BJ (cell line): ENCODE measurements at places on chromosomes 13 and 19.
A peak's percentile ranks its signal among the peaks of the same experiment; 100 is the strongest.

DNA sequence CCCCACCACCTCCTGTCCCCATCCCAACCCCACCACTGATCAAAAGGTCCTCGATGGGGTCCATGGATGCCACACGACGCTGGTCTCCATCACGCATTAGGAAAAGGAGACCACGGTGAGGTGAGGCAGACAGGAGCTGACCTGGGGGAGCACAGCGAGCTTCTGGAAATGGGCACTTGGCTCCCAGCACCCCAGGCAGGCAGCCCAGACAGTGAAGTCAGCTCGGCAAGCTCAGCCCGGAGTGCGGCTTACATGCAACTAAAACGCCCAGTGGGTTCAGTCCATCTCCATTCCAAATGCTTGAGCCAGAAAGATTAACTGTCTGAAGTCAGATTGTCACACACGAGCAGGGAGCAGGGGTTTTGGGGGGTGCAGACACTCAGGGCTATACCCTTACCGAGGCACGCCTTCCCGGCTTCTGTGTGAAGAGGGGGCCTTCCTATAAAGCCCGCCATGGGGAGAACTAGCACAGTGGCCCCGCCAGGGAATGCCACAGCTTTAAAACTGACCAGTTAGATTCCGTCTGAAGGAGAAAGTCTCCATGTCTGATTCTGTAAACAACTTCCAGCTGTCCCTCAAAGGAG is 79.4 kb downstream of the SPACA7 start:
- no peak for DNase-seq

DNA sequence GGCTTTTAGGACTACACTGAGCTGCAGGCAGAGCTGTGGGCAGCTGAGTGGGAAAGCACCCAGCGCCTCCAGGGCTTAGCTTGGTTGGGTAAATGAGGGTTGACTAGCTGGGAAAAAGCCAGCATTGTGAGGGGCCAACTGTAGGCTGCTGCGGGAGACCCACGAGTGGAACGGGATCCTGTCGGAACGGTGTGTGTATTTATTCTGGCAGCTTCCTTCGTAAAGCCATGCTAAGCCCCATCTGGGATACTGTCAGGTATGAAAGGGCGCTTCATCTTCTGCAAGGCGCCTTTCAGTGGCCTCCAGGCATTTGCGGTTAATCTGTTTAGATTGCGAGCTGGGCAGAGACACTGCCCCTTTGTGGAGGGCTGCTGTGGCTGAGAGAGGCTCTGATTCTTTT is 39.5 kb upstream of the CNMD start:
- no peak for DNase-seq

DNA sequence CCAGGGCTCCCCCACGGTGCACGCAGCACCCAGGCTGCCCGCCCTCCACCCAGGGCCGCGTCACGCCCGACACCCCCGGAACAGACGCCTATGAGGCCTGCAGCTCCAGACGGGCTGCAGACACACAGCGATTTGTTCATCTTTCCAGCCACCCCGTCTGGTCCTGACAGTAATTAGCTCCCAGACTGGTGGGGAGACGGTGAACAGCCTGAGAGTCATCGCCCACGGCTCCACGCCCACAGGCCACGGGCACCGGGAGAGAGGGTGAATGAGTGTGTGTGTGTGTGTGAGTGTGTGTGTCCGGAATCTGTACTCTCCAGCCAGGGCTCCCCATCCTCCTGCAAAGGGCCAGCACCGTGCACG is 18.1 kb downstream of the GADD45B start:
- no peak for DNase-seq

DNA sequence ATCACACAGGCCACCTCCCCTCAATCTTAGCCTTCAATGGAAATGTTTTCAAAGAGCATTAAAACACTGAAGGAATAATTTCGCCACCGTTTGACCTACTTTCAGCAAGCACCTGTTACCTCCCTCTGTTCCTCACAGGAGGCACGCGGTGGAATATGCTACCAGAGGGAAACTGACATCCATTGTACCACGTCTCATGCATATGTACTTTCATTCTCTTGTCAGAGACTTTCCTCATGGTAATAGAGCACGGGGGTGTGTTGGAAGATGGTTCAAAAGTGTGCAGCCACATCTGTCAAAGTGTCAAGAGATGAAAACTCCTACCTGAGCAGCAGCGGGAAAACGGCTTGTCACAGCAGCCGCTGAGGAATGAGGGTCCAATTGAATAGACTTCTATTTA is 143.4 kb downstream of the NALCN start:
- no peak for DNase-seq

- no peak for DNase-seq
Measured at GRCh38 chr13:31538067-31539042, 201.0 kb upstream of the RXFP2 start.

- peak; percentile 2 for DNase-seq
Measured at GRCh38 chr19:40139533-40140287, 49.0 kb upstream of the ZNF780A start.

DNA sequence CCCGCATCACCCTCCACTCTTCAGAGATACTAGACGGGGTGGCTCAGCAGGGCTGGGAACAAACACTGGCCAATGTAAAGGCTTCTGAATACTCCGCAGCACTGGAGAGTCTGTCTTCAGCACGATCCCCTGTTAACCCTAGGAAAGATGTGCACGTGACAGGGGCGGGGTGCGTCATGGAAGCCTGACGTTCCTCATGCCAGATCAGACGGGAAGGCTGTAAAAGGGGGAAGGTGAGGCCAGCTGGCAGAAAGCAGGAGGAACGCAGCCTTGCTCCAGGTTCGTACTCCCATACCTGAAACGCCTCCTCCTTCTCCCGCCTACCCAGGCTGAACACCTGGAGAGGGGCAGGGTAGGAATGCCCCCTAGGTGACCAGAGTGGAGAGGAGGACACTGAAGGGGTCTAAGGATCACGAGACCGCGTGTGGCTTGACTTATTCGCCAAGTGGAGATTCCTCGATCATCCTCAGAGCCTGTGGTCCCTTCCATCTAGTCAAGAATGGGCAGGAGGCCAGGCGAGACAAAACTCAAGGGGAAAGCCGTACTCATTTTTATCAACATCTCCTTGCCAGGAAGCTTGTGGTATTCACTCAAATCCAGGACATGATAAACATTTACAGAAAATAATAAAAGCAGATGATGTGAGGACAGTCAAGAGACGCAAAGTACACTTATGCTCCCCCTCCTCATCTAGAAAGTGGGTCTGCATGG is 18.2 kb upstream of the FFAR2 start:
- DNase-seq = no peak

- DNase-seq = no peak
Measured at GRCh38 chr19:13160557-13160956, 10.3 kb downstream of the IER2 start.

GRCh38 chr13:24269821-24270220 is 39.6 kb upstream of the C1QTNF9 start:
- DNase-seq = no peak

GRCh38 chr19:5238700-5239099 is 101.9 kb downstream of the PTPRS start:
- DNase-seq = no peak

- DNase-seq = peak; percentile 67
Measured at GRCh38 chr19:13398780-13399726, 107.2 kb downstream of the CACNA1A start.

- DNase-seq = no peak
Measured at GRCh38 chr13:21917086-21918015, 246.5 kb downstream of the FGF9 start.

DNA sequence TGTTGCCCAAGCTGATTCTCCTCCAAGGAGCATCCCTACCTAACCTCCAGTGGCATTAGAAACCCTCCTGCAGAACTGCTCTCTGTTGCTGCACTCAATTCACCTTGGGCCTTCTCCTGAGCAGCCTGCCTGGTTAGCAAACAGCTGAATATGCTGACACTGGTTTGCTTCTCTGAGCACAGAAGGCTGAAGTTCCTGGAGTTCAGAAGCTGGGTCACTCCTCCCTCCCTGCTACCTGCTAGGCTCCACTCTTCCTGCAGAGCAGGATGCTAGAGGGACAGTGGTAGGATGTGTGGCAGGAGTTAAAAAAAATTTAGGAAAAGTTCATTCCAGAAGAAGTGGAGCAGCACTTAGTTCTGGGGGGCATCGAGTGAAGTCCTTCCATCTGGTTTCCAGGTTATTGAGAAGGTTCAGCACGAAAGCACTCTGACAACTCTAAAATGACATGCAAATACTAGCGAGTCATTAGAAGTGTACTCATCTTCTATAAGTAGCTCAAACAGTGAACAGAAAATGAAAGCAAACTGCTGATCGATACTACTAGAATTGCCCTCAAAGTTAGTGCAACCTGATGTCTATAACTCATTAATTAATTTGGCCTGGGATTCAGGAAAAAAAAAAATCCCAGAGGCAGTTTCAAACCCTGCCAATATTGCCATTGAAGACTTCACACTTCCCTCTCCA is 293.7 kb downstream of the POU4F1 start:
- DNase-seq = no peak

- DNase-seq = no peak
Measured at GRCh38 chr19:6794686-6795431, 22.4 kb downstream of the VAV1 start.

- DNase-seq = no peak
Measured at GRCh38 chr19:2059422-2060201, 8.6 kb upstream of the MKNK2 start.

DNA sequence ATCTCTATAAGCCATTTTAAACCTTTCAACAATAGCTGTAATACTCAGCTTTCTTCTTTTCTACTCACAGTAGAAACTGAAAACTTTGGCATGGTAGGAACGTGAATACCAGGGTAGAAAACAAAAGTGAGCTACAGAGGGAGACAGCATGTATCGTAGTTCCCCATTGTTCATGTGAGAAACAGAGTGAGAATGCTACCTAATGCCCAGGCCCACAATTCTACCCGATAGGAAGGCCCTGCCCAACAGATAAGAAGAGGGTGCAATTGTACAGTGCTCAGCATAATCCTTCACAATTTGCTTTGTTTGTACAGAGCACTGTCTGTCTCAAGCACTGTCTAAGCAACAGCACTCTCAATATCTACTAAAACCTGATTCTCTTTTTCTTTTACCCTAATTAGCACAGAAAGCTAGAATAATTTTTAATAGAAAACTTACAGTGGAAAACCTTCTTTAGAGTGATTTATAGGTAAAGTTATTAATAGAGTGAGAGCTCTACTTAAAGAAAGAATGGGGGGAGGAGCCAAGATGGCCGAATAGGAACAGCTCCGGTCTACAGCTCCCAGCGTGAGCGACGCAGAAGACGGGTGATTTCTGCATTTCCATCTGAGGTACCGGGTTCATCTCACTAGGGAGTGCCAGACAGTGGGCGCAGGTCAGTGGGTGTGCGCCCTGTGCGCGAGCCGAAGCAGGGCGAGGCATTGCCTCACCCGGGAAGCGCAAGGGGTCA is 322.3 kb downstream of the EFNB2 start:
- no peak for DNase-seq

GRCh38 chr19:6212403-6213265 is 67.1 kb downstream of the MLLT1 start:
- no peak for DNase-seq

GRCh38 chr19:6736169-6736916 is 1.0 kb downstream of the GPR108 start:
- peak; percentile 31 for DNase-seq

GRCh38 chr13:44934724-44935123 is 54.5 kb downstream of the NUFIP1 start:
- peak; percentile 31 for DNase-seq

DNA sequence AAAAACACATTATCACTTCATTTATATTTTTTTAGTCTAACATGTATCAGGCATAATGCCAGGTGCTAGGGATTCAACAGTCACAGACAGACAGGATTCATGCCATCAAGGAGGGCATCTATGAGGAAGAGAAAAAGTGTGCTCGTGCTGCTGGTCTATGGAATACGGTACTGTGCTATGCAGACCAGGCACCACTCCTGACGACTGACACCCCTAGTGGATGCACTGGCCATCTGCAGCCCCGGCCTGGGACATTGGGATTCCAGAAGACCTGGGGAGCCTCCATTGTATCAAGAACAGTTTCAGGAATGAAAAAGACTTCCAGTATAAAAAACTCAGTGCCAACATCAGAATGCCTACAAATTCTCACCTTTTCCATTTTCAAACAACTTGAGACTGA is 94.0 kb downstream of the KLF12 start:
- no peak for DNase-seq

DNA sequence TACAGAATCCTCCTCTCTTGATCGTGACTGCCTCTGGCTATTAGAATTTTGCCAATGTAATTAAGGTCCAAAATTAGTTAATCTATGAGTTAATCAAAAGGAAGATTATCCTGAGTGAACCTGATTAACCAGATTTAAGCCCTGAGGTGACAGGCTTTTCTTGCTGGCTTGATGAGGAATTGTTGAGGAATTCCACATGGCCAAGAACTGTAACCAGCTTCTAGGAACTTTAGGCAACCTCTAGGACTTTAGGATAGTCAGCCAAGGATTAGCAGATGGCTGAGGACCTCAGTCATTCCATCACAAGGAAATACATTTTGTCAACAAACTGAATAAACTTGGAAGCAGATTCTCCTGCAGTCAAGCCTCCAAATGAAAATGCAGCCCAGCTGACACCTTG is 84.8 kb downstream of the STOML3 start:
- DNase-seq = no peak

GRCh38 chr19:50896591-50897190 is 14.5 kb downstream of the KLK4 start:
- DNase-seq = no peak

GRCh38 chr13:91154558-91155353 is 192.7 kb upstream of the MIR17HG start:
- DNase-seq = peak; percentile 19

DNA sequence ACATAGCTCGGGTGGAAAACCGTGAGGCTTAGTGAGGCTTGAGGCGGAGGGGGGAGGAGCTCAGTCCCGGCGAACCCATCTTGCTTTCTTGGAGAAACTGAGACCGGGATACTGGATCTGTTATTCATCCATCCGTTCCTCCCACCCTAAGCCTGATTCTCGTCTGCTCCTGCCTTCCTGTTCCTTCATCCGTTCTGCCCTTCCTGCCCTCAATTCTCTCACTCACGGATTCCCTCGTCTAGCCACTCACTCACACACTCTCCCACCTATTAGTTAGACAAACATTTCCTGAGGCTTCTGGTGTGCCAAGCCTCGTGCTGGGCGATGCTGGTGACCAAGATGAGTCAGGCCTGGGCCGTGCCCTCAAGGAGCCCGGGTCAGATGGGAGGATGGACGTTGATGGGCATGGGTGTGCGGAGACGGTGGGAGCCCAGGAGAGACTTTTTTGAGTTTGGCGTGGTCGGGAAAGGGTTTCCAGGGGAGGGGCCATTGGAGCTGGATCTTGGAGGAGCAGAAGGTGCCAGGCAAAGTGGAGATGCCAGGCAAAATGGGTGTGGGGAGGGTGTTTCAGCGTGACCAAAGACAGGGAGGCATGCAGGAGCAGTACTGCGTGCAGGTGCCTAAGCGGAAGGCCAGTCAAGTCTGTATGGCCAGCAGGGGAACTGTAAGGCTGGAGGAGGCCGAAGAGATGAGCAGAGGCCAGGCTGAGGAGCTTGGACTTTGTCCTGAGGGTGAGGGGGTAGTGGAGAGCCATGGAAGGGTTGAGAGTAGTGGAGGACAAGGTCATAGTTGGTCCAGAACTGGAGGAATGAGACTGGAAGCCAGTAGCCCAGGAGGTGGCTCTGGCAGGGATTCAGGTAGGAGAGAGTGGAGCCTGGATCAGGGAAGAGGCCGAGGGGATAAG is 7.4 kb upstream of the CNFN start:
- no peak for DNase-seq
